GM10248 (cell line): ENCODE measurements at places on chromosomes 7 and 10.

- DNase-seq = no peak
Measured at GRCh38 chr7:45679516-45679915, 105.3 kb downstream of the ADCY1 start.

- no peak for DNase-seq
Measured at GRCh38 chr7:22157552-22157951, 199.4 kb downstream of the RAPGEF5 start.

DNA sequence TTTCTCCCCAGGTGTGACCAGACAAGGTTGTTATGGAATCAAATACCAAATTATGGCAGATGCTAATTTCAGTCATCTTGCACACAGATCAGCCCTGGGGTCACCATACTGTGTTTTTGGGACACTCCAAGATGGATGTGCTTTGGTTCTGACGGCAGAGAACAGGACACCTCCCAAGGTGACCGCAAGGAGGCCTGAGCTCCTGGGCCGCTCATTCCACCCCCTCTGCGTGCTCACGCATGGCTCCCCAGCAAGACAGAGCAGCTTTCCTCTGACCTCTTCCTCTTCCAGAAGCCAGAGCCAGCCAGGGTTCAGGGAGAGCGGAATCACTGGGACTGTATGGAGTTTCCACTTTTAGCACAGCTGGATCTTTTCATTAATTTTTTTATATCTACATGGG is 402.8 kb downstream of the DNAJB6 start:
- no peak for DNase-seq

DNA sequence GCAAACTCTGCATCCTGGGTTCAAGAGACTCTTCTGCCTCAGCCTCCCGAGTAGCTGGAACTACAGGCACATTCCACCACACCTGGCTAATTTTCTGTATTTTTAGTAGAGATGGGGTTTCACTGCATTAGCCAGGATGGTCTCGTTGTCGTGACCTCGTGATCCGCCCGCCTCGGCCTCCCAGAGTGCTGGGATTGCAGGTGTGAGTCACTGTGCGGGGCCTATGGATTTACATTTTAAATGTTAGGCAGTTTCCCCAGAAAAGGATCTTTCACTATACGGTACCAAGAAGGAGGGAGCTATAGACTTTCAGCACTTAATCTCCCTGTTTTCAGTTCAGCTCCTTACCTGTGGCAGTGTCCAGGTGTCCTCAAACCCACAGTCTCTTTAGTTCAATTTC is 50.8 kb downstream of the SIRT1 start:
- DNase-seq = no peak

GRCh38 chr7:134676743-134677142 is 30.1 kb downstream of the BPGM start:
- DNase-seq = no peak

DNA sequence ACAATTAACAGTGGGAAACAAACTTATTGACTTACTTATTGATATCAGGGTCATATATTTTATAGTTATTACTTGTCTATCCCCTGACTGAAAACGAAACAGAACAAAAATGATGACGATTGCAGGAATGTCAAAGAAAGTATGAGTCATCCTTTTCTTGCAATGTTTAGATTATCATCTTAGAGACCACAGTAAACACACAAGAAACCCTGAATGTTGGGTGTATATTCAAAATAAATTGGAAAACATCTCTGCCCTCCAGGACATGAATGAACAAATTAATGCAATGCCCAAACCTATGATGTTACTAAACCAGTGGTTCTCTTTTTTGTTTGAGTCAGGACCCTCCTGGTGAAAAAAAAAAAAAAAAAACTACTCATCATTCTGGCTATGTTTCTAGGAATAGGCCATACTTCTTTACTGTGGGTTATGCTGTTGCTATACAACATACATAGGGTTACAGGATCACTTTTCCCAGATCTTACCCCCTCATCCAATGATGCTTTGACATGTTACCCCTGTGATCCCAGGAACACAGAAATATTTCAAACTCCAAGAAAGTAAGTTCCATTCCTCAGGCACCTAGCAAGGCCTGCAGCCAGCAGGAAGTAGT is 623.4 kb upstream of the IGFBP3 start:
- DNase-seq = no peak
